Activated CD4-positive, alpha-beta T cell treated with anti-CD3 and anti-CD28 coated beads for 24 hours (primary cell): ENCODE measurements at places on chromosomes 12 and 14.

DNA sequence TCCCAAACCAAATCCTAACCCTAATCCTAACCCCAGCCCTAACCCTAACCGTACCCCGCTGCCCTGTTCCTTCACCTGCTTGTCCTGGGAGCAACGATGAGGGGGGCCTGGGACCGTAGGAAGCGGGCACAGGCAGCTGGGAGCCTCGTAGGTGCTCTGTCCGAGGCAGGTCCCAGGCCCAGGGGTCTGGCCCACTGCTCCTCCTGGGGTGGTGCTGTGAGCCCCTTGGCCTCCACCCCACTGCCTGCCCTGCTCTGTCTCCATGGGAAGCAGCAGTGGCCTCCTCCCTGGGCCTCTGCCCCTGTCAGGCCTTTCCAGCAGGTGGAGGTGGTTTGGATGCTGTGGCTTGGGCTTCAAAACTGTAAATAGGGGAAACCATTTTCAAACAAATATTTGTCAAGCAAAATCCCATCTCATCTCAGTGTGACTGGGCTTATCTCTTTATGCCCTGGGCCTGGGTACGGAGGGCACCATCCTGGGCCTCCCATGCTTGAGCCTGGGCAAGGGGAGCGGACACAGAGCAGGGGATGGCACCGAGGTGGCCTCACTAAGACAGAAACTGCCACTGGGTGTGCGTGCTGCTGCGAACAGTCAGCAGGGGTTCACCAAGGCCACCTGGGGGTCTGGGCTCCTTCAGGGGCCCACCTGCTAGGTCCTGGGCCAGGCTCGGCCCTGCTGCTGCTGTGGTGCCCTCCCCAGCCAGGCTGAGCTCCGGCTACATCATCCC lies 3.7 kb upstream of the BEGAIN start:
- no peak for DNase-seq

GRCh38 chr12:116590561-116590960 lies 31.4 kb downstream of the MAP1LC3B2 start:
- DNase-seq, result no peak

GRCh38 chr14:71414631-71415403 lies 507.6 kb downstream of the PCNX1 start:
- no peak for DNase-seq

DNA sequence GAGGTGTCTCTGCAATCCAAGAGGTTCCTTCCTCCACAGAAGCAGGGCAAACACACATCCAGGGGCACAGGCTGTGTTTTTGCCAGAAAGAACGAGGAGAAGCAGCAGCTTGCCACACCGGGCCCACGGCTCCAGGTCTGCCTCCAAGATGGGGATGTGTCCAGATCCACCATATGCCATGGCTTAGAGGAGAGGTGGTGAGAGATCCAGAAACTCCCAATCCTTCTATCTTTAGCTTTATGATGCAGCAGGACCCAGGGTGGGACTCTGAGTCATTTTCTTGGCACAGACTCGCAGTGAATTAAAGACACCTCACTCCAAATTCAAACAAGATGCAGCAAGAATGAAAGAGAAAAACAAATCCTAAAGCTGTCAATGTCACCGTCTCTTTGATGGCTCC lies 481.4 kb upstream of the TMEM132C start:
- no peak for DNase-seq

DNA sequence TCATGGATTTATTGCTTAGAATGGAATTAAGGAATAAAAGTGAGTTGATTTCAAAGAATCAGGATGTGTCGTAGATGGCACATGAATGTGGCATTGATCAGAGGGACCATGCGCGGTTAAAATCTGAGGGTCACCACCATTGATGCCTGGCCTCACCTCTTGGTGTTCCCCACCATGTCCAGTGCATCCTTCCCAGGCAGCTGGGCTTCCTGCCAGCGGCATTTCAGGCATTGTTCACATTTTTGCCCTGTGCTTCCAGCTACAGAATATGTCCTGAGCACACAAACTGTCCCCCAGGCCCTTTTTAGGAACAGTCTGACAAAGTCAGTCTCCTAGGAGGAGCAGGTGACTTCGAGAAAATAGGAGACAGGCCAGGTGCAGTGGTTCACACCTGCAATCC lies 42.0 kb upstream of the TSPAN9 start:
- DNase-seq, result no peak

DNA sequence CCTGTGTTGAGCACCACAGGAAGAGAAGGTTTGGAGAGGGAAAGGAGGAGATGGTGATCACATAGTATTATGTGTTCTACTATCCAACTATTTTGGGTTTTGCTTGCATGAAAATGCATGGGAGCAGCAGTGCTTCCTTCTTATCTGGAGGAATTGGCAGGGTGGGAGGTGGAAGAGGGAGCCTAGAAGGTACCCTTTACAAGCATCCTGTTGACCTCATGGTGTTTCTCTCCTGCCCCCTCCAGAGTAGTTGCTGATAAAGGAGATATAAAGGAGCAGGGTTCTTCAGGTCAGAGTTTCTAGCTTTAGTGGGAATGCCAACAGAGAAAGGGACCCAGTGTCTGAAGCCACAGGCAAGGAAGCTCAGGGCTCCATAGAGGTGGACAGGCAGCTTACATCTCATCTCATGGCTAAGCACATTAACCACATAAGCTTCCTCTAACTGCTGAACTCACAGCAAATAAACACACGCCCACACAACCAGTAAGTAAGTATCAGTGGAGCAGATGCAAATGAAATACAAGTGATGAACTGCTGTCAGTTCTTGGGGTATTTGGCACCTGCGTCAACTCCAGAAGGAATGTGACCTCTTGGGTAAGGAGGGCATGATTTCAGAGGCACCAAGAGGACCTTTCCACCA lies 174.2 kb upstream of the SLC38A2 start:
- no peak for DNase-seq

DNA sequence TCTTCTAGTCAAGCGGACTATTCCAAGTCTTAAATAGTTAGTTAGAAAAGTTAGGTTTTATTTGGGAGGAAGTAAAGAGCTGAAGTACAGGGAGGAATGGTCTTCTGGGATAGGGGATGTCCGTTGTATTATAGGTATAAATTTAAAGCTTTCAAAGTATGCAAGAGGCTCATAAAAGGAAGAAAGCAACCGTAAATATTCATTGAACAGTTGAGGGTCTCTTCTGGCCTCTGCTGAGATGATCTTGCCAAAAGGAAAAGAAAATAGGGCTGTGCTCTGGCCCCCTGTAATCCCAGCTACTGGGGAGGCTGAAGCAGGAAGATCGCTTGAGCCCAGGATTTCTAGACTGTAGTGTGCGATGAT lies 377 bp upstream of the TIMELESS start:
- no peak for DNase-seq

DNA sequence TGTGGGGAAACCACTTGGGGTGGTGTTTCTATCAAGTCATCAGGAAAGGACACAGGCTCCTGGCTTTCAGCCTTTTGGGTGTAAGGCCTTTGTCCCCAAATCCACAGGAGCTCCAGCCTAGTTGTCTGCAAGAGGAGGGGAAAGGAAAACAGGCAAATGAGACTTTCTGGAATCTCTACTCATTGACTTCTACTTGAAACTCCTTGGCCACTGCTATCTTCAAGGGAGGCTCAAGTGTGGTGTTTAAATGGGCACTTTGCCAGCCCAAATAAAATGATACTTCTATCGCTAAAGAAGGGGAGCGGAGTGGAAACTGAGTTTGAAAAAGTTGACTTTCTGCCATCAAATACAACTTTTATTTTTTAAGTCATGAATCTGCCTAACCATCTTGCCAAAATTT lies 445.9 kb upstream of the RGS6 start:
- DNase-seq, result no peak

DNA sequence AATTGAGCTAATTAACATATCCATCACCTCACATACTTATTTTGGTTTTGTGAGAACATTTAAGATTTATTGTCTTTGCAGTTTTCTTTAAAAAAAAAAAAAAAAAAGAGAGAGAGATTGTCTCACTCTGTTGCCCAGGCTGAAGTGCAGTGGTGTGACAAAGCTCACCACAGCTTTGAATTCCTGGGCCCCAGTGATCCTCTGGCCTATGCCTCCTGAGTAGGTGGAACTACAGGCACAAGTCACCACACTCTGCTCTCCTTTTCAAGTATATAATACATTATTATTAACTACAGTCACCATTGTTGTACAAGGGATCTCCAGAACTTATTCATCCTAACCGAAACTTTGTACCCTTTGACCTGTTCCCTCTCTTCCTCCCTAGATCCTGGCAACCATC lies 64.0 kb downstream of the NUMB start:
- no peak for DNase-seq

- DNase-seq, result no peak
These were observed 151.5 kb upstream of the PARP11 start for GRCh38 chr12:4024701-4025100.

GRCh38 chr14:53956427-53957201 lies at the start of gene BMP4:
BMP4 (minus strand) TSS chr14:53956825; CDS start chr14:53952222, 4,603 bp downstream.
- DNase-seq, result no peak

DNA sequence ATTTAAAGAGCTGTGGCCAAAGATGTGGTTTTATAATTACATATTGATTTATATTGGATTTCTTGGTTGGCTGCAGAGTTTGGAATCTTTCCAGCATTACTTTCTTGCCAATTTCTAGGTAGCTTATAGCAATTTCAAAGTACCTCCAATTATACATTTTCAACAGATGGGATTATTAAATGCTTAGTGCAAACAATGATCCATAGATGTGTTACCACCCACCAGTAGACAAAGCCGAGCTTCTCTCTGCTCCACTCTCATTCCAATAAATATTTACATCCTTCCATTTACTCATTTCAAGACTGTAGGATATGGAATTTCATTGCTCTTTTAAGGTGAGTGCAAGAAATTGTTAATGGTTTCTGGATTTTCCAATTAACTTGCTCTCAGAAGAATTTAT lies 21.6 kb upstream of the TMCC3 start:
- no peak for DNase-seq

GRCh38 chr12:48070033-48070432 lies 35.8 kb downstream of the SENP1 start:
- no peak for DNase-seq

- DNase-seq, result no peak
These were observed 1359.5 kb downstream of the AACS start for GRCh38 chr12:126424696-126425095.

DNA sequence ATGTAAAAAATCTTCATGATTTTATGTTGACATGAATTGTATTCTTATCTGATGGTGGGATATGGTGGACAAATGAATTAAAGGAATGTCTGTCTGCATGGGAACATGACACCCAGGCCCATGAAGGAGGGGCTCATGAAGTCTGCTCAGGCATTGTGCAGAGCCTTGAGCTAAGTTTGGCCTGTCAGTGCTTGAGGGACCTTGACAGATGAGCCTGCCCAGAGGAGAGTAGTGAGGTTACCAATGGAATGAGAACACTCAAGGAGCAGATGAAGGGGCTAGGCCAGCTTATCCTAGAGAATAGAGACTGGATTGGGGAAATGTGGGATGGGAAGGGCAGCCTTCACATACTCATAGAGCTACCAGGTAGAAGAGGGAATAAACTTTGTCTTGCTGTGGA lies 68.8 kb downstream of the TMX1 start:
- DNase-seq, result no peak

GRCh38 chr14:37709419-37710195 lies 114.2 kb downstream of the TTC6 start:
- DNase-seq, result no peak

GRCh38 chr12:114789276-114789675 lies 105.3 kb upstream of the TBX3 start:
- no peak for DNase-seq

DNA sequence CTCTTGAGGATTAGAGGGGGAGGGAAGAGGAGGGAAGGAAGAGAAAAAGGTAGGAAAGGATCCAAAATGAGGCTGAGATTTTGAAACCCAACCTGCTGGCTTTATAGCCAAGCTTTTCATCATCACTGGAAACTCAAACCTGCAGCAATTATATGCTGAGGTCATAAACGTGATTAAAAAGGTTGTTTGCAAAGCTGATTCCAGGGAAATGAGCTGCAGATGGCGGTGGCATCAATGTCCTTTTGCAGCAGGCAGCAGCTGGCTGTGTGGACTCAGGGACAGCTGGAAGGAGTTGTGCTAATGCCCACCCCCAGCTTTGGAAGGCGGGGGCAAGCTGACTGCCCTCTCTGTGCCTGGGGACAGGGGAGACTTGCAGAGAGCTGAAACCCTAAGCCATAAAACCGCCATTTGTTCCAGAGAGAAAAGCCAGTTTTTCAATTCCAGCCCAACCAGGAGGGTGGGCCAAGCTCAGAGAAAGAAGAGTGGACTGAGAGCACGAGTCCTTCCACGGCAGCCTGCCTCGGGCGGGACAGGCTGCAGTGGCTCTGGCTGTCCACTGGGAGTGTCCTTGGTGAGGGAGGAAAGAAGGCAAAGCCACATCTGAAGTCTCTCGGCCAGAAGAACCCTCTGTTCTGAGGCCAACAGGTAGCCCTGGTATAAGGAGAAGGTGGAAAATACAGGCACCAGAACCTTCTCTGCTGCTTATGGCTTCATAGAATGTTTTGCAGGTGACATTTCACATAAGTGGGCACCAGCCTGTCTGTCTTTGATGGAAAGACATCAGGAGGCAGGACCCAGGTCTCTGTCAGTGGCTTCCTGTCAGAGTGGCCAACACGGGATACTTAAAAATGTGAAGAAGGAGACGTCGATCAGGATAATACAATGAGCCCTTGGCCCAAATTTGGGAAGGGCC lies 90.7 kb downstream of the SINHCAF start:
- no peak for DNase-seq

DNA sequence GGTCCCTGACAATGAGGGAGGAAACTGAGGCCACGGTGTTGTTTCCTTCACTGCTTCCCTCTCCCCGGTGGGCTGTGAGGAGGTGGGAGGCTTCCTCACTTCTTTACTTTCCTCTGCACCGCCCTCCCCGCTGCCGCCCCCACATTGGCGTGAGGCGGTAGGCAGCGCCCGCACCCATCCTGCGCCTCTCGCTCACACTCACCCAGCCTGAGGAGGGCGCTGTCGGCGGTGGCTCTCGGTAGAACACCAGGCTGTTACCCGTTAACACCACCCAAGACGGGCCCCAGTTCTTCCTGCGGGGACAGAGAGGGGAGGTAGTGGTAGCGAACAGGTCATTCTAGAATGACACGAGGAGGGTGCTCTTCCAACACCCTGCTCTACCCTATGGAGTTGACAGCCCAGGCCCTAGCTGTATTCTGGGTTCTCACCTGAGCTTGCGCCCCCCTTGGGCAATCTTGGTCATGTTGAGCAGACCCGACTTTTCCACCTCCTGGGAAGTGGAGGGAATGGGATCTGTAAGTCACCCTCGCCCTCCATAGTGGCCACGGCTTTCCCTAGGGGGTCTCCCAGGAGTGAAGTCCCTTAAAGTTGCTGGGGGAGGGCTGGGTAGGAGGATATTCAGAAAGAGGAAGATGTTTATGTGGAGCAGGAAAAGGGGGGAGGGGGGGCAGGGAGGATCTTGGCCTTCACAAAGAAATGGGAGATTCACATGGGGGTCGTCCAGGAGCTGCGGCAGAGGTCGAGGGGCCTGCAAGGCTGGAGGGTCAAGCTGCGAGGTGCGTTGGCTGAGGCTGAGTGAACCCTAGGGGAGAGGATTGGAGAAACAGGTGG lies 3.3 kb downstream of the ARHGAP9 start:
- DNase-seq, result peak; percentile 74

GRCh38 chr12:11652351-11653040 lies 3.0 kb downstream of the ETV6 start:
- no peak for DNase-seq

GRCh38 chr12:68827895-68828671 lies 20.1 kb downstream of the MDM2 start:
- no peak for DNase-seq

- no peak for DNase-seq
These were observed 289.1 kb downstream of the CACNA1C start for GRCh38 chr12:2341871-2342270.

GRCh38 chr12:124380796-124381455 lies 86.0 kb downstream of the RFLNA start:
- no peak for DNase-seq

GRCh38 chr12:63021116-63021515 lies 86.2 kb upstream of the PPM1H start:
- no peak for DNase-seq
